ENCODE measurements at places on chromosomes 16 and 17.

DNA sequence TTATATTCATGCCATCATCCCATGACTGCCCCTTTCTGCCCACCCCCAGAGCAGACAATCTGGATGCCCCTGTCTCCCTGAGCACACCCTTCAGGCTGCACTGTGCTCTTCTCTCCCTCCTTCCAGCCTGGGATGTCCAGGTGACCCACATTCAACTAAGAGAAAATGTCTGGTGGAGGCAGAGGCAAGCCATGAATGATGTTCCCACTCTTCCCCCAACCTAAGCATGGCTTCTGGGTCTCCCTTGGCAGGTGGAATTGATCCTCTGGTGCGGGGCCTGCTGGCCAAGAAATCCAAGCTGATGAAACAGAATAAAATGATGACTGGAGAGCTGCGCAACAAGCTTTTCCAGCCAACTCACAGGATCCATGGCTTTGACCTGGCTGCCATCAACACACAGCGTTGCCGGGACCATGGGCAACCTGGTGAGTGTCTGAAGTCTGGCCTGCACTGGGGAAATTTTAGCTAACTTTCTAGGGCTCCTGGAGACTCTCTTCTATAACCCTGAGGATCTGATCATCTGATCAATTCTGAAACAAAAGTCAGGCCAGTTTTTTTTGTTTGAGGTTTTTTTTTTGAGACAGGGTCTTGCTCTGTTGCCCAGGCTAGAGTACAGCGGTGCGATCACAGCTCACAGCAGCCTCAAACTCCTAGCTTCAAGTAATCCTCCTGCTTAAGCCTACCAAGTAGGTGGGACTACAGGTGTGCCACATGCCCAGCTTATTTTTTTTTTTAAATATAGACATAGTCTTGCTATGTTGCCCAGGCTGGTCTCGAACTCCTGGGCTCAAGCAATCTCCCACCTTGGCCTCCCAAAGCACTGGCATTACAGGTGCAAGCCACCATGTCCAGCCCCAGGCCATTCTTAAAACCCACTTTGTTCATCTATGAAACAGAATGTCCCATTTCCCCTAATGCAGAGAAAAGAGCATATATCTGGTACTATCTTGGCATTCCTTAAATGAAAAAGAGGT is 14.5 kb downstream of the MPO start:
- no peak for DNase-seq

- no peak for DNase-seq
Observed at GRCh38 chr17:68600067-68600930, 868 bp downstream of the FAM20A start.

DNA sequence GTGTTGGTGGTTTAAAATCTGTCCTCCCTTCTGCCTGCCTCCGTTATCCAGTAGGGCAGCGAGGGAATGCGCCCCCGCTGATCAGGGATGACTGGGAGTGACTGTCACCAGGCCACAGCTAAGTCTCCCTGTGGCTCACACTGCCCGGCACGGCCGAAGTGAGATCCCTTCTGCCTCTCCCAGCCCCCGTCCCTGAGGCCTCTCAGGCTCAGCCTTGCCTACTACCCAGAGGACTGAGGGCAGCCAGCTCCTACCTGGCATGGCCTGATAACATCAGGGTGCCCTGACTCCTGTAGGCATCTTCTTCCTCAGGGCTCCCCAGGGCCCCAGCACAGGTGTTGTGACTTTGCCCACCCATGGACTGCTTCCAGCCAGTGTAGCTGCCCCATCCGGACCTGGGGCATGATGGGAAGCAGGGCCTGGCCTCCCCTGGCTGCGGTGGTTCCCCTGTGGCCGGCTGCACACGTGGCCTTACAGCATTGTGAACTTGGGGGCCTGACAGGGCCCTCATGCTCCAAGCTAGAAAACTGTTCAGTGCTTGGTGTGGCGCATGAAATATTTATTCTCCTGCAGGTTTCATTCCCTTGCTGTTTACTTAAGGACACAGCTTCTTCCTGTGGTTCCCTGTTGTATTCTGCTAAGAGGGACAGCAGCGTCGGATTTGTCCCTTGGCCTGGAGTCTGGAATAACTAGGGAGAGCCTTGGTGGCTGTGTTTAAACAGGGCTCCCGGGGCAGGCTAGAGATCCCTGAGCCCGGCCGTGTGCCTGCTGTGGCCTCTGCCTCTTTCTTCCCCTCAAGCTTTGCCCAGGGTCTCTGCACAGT is 30.0 kb downstream of the GINS2 start:
- no peak for DNase-seq

- DNase-seq = no peak
Observed at GRCh38 chr17:72411124-72411563, 290.3 kb downstream of the SOX9 start.

DNA sequence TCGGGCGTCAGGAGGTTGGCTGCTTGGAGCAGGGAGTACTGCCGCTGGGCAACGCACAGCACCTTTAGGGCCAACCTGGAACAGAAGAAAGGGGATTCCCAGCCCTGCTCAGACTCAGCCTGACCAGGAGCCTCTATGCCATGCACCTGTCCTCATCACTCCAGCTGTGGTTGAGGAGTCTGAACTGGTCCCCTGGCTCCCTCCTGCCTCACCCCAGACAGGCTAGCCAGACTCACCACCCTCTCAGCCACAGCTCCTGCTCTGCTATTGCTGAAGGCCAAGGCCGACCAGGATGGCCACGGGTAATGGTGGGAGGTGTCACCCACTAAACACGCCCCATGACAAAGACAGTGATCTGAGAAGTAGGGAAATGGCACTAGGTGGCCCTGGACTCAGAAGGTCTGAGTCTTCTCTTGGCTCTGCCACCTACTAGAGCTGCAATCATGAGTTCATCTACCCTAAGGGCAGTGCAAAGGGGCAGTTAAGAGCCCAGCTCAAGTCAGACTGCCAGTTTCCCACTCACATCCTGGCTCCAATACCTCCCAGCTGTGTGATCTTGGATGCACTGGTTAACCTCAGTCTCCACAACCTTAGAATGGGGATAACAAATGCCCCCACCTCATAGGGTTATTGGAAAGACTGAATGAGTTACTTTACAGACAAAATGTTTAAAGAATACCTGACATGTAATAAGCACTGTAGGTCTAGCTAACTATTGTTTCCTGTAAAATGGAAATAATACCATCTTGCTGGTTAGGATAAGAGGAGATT is 13.8 kb upstream of the GFAP start:
- DNase-seq = no peak

DNA sequence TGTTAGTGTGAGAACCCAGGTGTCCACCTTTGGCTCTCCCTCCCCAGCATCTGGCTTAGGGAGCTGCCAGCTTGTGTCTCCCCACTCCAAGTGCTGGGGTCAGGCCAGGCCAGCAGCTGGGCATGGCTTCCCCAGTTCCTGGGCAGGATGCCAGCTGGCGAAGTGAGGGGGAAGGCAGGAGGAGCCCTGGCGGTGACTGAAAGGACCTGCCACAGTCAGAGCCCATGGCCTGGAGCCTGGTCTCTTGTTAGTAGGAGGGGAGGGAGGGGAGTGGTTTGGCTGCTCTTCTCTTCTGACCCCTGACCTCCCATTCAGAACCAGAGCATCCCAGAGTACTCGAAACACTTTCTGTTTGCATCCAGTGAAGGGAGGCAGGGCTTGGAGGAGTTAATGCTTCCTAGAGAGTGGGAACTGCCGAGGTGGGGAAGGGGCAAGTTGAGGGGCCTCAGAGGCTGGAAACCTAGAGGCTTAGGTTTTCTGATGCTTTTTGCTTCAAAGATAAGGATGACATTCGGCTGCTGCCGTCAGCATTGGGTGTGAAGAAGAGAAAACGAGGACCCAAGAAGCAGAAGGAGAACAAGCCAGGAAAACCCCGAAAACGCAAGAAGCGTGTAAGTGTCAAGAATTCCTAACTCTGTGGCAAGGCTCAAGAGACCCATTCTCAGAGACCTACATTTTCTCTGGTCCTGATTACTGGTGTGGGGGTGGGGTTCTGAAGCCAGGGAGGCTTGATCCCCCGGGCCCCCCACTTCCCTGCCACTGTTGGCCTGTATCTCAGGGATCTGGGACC is 772 bp downstream of the CHD3 start:
- peak; percentile 24 for DNase-seq

- no peak for DNase-seq
Observed at GRCh38 chr17:51597345-51597744, 337.0 kb downstream of the UTP18 start.

- no peak for DNase-seq
Observed at GRCh38 chr17:75507733-75508719, 7.3 kb downstream of the CASKIN2 start.

- no peak for DNase-seq
Observed at GRCh38 chr16:88817785-88818574, 6.3 kb upstream of the APRT start.

DNA sequence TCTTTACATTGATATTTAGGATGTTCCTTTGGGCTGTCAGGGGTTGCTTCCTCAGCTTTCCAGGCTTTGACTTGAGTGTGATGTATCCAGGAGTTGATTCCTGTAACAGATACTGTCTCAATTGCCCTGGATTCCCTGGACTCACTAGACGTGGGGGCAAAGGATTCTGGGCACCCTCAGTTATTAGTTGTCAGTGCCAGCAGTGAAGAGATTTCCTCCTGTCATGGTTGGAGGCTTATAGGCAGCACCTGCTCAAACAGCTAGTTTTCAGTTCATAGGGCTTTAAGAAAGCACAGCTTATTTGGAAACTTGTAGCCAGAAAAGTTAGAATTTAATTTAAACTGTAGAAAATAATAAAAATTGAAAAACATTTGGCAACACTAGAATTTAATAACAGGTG is 9.5 kb upstream of the B4GALNT2 start:
- no peak for DNase-seq

DNA sequence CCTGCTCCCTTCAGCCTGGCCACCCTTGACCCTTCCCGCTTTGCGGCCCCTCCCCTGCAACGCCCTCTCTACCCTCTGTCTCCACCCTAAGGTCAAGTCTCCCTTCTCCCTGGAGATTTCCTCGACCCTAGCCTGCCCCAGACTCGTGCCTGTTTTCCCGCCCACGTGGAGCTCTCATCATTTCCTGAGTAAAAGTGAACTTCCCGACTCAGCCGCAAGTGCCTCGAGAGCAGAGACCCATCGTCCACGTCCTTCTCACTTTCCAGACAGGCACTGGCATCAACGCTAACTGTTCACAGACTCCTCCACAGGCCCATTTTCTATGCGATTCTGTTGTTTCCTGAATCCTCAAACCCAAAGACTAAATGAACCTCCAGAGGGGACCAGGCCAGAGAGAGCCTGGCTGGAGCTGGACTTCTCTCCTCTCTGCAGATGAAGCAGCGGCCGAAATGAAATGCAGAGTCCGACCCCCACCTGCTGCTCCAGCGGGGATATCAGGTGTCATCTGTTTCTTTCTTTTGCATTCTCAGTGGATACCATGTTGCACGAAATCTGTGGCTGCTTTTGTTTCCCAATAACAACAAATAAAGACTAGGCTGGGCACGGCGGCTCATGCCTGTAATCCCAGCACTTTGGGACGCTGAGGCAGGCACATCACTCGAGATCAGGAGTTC is 52.5 kb downstream of the RTN4RL1 start:
- peak; percentile 8 for DNase-seq

GRCh38 chr16:2881783-2882649 is 999 bp upstream of the FLYWCH2 start:
- DNase-seq = peak; percentile 24

DNA sequence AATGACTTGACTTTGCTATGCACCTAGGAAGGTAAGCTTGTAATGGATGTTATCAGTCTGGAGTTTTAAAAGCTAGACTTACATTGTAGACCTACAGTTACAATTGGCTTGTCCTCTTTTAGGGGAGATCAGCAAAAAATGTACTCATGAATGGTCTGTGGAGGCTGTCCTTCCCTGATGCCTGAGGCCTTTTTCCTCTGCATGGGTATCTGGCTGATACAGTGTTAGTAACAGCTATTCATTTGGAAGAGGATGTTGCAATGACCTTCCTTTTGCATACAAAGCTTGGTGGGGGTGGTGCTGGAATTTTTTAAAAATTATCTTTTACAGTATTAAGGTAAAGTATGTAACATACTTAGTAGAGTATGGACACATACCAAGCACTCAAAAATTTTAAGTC is 525.5 kb downstream of the KIF2B start:
- DNase-seq = no peak

DNA sequence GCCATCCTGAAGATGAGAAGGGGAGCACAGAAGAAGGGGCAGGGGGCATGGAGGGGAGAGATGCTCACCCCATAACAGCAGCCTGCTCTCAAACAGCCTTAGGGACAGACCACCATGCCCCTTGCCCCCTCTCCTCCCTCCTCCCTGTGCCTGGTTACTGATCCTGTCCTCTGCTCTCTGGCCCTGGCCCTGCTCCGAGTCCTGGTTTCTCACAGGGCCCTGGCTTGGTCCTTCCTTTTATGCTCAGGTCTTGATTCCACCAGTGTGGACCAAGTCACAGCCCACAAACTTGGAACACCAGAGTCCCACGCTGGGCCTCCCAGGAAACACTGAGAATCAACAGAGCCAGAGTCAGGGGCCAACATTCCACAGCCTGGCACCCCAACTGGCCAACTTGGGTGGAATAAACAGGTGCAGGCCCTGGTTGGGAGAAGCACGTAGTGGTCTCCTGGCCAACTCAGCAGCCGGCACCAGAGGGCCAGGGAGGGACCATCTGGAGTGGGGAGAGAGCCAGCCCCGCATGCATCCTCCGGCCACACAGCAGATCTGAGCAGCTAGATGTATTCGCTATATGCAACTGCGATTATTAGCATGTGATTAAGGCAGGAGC is 44.9 kb upstream of the CDC42EP4 start:
- DNase-seq = no peak

- DNase-seq = no peak
Observed at GRCh38 chr17:70774339-70775117, 605.2 kb downstream of the KCNJ2 start.

GRCh38 chr16:20114356-20114755 is 40.7 kb upstream of the GPR139 start:
- no peak for DNase-seq

DNA sequence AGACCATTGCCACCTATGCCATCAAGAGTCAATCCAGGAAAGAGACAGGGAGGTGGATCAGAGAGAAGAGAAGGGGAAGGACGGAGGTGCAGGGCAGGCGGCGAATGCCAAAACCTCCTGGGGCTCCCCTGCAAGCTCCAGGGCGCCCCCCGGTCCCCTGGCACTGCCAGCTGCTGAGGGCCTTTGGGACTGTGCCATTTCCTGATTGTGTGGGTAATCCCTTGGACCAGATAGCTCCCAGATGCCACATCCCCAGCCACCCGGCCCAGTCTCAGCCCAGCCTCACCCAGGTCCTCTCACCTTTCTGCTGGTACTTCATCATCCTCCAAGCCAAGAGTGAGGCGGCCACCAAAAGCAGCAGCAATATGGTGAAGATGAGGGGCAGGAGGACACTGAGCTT is 14.7 kb downstream of the CD300LF start:
- DNase-seq = no peak

DNA sequence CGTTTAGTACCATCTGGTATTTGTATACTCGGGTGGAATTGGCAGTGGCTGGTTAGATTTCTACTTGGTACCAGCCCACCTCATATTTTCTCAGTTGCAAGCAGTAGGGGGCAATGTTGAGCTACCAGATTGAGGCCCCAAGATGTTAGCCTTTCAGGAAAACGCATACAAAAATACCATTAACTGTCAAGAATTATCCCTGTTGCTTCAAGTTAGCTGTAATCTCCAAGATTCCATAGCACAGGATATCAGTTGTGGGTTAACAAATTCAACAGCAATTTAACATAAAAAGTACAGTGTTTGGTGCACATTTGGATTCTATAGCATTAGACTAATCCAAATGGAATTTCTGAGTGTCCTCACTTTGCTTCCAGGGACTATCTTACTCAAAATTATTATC is 188.2 kb downstream of the FTO start:
- peak; percentile 12 for DNase-seq

GRCh38 chr16:86604436-86605193 is 26.3 kb downstream of the FOXL1 start:
- DNase-seq = peak; percentile 44
